Stimulated activated CD8-positive, alpha-beta memory T cell treated with anti-CD3 and anti-CD28 coated beads, Interleukin-12 subunit alpha, Interleukin-12 subunit beta, amount 100 ng/mL, for 4 hours (primary cell): ENCODE measurements at places on chromosomes 1 and 21.

DNA sequence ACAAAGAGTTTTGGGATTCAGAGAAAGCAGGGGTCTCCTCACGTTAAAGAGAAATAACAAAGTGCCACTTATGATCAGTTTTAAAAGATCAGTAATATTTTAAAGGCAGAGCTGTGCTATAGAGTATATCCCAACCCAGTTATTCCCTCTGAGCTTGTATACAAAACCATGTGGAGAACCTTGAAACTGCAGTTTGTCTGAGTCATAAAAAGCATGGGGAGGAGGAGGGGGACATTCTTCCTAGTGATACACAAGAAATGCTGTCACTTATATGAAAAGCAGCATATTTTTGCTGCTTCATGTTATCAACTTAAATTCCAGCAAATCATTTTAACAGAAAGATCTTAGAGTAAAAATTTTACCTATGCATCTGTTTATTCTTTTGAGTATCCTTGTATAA, 244.5 kb downstream of the GPR52 start:
- DNase-seq, result no peak

DNA sequence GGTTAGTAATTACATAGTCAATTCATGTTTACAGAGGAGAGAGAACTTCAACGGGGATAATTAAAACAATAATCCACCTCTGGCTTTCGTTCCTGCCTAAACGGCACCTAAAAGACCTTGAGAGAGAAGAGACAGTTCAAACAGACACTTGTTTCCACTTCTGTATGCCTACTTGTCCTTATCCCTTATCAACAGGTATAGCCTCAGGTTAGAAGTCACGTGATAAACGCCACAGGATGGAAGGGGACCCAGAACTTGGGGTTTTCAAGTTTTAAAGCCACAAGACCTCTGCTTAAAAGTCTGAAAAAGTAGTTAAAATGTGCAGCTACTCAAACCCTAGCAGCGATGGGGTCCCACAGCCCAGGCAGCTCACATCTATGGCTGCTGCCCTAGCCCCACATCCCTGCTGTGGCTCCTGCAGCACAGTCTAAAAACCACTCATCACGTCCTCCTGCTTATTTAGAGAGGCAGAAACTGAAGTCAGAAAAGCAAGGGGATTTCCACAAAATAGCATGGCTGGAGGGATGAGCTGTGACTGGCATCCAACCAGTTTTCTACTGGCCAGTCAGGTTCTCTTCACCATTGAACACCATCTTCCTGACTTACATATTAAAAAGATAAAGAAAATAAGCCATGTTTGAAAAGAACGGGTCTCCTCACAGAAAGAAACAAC, 51.2 kb upstream of the SEC16B start:
- no peak for DNase-seq

DNA sequence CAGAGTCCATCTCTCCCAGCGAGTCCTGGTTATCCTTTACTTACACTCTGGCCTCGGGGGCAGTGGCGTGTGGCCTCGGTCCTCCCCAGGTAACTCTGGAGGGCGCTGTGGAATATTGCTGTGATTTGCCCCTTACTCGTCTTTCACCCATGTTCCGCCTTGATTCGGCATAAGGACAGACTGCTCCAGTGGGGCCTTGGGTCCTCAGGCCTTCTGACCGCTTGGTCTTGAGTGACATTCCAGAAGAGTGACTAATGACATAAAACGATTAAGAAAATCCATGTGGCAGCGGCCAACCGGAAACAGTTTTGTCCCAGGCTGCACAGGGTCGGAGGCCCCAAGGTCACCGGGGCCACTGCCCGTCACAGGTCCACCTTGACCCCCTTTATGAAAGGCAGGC, 11.0 kb downstream of the ICMT start:
- no peak for DNase-seq

- DNase-seq, result no peak
Observed at GRCh38 chr1:214709241-214709640, 106.2 kb downstream of the CENPF start.

DNA sequence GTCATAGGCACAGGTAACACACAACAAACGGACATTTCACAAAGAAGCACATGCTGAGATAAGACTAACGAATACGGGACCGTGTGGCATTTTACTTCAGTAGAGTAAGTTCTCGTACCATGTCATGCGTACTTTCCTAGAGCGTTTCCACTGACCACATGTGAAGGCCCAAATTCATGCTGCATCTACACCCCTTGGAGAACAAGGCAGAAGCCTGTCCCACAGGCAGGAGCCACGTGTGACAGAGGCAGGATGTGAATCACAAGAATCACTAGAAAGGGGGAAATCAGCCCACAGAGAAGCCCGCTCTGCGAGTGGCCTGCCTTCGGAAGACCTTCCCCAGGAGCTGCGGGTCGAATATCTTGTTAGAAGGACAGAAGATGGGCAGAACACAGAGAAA, 41.8 kb downstream of the URB1 start:
- no peak for DNase-seq

GRCh38 chr1:24967962-24968361, 37.9 kb upstream of the RUNX3 start:
- DNase-seq, result no peak

- no peak for DNase-seq
Observed at GRCh38 chr1:43830802-43831201, 102.8 kb upstream of the ARTN start.
